ENCODE measurements at places on chromosomes 1 and 21.

GRCh38 chr1:17588048-17588871 is 48.8 kb downstream of the ARHGEF10L start:
- peak; percentile 30 for DNase-seq

DNA sequence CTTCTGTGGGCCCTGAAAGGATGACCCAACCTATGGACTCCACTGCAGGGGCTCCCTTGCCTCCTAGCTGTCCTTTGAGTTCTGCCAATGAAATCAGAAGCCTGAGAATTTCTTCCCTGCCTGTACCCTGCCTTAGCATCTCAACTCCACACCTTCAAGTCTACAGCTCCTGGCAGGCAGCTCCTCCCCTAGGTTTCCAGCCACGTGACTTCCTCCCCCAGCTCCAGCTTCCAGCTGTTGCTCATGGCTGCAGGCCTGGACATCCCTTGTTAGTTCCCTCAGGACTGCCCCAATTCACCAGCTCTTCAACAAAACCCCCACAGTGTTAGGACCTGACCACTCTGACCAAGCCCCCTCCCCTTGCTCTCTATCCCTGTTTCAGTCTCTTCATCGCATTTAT is 2.4 kb downstream of the RCAN1 start:
- no peak for DNase-seq

- no peak for DNase-seq
Measured at GRCh38 chr1:244280201-244280600, 171.5 kb downstream of the ADSS2 start.

- no peak for DNase-seq
Measured at GRCh38 chr21:23861911-23862504, 1745.3 kb downstream of the MRPL39 start.

- DNase-seq: no peak
Measured at GRCh38 chr1:27548858-27549719, 54.9 kb downstream of the AHDC1 start.

GRCh38 chr1:39509360-39510009 is 18.0 kb downstream of the BMP8A start:
- no peak for DNase-seq

- no peak for DNase-seq
Measured at GRCh38 chr1:88726697-88727096, 42.6 kb downstream of the PKN2 start.

DNA sequence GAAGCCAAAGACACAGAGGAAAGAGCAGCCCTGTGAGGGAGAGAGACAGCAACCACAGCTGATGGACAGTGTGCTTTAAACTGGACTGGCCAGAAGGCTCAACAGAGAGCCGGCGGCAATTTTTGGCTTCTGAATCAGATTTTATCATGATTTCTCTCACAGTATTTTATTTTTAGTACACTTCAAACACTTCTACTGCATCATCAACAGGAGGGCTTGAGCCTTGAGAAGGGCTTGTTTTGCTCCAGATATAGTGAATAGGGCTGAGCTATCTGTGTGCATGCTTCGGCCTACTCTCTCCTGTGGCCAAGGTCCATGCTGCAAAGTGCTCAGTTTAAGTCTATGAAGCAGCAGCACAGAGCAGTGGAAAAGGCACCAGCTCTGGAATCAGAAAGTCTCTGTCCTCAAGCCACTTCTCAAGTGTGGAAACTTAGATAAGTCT is 33.3 kb downstream of the ADCY10 start:
- no peak for DNase-seq

GRCh38 chr1:198500096-198500495 is 40.4 kb downstream of the ATP6V1G3 start:
- no peak for DNase-seq

DNA sequence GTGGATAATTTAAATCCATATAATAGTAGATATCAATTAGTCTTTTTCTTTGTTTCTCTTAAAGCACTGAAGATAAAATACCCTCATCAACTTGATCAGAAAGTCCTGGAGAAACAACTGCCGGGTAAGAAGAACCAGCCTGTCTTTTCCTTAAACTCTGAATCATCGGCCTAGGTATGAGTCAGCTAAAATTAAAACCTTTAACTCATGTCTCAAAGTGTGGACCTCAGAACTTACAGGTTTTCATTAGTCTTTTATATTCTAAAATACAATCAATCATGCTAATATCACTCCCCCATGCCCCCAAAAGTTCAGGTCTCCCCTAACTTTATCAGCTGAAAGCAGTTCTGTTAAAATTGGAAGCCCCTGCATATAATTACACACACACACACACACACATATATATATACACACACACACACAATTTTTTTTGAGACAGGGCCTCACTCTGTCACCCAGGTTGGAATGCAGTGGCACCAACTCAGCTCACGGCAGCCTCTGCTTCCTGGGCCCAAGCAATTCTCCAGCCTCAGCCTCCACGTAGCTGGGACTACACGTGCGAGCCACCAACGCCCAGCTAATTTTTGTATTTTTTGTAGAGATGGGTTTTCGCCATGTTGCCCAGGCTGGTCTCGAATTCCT is 61.3 kb downstream of the B3GALNT2 start:
- peak; percentile 45 for DNase-seq

DNA sequence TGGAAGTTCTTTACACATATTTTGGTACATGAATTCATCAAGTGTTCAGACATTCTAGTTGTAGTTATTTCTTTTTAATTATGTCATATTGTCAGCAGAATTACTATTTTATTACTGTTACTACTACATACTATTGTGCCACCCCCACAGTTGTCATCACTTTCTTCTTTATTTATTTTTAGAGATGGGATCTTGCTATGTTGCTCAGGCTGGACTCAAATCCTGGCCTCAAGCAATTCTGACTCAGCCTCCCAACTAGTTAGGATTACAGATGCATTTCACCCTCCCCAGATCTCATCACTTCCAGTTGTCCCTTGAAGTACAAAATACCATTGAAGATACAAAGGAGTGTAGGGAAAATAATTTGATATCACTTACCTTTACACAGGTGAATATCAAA is 258.0 kb downstream of the KCTD3 start:
- no peak for DNase-seq

DNA sequence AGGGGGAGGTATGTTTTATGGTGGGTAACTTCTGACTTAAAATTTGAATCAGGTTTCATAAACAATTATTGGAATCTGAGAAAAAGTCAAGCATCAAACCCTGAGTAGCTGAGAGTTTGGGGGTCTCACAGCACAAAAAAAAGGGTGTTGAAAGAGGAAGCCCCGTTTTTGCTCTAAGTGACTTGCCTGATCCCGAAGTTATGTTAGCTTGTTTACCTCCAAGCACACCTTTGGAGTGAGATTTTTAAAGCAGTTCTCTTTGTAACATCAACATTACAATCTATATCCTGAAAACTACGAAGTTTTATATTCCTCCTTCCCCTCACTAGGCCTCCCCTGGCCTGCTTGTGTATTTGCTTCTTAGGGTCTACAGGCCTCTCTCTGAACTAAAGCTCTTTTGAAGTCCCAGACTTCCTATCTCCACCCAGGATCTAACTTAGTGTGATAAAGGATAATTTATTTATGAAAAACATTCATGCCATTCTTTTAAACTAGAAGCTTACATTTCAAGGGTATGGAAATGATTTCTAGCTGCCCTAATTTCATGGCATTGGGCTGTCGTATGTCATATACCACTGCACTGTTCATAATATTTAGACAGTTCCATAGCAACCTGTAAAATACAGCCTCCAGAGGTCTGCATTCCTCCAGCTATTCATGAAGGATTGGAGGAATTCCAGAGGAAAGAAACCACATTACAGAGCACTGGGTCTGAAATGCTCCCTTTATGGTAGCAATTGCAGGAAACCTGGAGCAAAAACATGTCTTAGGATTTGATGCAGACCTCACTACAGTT is 36.1 kb upstream of the RGS1 start:
- DNase-seq: peak; percentile 98

GRCh38 chr1:904310-904950 is 19.3 kb upstream of the SAMD11 start:
- peak; percentile 35 for DNase-seq

DNA sequence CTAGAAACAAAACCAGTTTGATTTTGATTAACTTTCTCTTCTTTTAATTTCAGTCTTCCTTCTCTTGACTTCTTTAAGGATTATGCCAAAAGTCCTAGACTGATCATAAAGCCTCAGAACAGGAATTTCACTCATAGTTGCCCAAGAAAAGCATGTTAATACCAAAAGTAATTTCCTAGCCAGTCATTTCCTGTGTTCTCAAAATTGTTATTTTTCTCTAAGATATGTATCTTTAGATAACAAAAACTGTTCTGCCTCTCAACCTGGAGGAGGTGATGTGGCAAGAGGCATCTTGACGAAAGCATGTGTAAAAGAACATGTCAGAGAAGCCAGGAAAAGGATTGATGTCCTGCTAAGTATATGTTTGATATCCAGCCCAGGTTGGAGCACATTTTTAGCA is 78.0 kb upstream of the IPO9 start:
- no peak for DNase-seq

DNA sequence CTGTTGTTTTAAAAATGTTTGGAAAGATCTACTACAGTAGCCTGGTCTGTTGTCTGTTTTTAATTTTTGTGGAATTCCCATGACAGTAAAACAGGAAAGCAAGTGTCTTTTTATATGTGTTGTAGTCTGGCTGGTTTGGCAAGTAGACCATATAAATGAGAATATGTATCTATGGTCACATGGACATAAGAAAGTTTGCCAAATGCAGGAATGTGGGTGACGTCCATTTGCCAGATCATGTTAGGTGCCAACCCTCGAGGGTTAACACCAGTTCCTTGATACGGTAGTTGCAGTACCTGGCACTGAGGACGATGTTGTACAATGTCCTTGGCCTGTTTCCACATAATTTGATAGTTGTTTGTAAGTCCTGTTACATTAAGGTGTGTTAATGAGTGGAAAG is 6.2 kb downstream of the DAP3 start:
- no peak for DNase-seq

DNA sequence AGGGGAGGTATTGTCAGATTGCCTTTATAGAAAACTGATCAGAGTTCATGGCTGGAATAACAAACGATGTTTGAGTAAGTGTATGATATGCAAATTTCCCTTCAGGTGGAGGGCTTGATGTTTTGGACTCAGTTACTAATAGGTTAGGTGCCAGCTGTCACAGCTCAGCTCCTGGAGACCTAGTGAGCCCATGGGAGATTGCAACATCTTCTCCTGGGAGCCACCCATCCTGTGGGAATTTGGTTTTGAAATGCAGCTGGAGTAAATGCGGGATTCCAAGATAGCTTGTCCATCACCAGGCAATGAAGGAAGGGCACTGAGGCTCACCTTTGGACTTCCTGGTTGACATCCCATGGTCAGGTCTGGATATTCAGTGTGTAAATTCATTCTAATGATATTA is 211.4 kb upstream of the NRIP1 start:
- no peak for DNase-seq

- no peak for DNase-seq
Measured at GRCh38 chr1:150567717-150568593, 11.5 kb downstream of the MCL1 start.

DNA sequence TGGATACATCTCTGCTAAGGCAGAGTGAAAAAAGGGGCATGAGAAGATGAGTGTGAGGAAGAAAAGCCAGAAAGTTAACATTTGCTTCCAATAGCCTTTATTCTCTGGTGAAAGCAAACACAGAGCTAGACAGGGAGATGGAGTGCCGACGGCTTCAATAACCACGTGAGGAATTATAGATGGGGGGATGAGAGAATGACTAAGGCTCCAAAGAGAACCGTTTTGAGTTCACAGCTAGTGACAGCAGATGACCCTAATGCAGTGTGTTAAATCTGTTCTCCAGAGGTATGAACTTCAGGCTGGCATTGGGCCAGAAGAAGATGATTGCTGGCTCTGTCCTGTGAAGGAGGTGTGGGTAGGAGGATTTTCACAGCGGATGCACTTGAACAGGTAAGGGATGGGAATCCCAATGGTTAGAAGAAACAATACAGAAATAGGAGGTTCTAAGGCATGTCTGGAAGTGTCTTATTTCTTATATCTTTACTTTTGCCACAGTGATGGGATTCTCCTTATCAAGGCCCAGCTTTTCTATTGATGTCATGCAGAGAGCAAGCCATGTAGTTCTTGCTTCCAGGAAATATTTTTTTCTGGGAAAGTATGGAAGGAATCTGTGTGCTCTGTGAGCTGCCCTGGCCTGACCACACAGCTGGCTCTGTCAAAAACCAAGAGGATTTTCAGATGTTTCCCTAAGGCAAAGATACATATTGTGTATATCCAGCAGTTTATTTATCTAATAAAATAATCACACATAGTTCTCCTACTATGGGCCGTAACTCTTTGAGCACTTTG is 573.8 kb downstream of the LTN1 start:
- no peak for DNase-seq

- no peak for DNase-seq
Measured at GRCh38 chr21:22649246-22649645, 1651.0 kb downstream of the NCAM2 start.

- DNase-seq: no peak
Measured at GRCh38 chr1:23816906-23817305, 8.3 kb downstream of the HMGCL start.

- DNase-seq: no peak
Measured at GRCh38 chr21:38790961-38791360, 14.8 kb upstream of the ETS2 start.

DNA sequence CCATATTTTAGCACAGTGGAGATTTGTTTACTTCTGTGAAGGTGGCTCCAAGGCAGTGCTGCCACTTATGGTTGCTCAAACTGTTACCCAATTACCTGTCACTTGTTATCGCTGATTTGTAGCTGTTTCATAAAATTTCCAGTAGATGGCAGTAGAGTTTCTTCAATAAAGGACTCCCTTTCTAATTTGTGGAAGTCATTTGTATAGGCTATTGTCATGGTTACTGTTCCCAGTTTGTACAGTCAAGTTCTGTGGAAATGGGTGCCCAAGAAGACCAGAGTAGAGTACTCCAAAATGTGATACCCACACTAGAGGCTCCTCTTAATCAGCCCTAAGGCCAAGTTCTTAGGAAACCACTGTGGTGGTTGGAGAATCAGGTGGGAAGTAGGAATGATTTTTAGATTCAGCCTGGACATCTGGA is 186.1 kb downstream of the CLEC20A start:
- DNase-seq: peak; percentile 83

DNA sequence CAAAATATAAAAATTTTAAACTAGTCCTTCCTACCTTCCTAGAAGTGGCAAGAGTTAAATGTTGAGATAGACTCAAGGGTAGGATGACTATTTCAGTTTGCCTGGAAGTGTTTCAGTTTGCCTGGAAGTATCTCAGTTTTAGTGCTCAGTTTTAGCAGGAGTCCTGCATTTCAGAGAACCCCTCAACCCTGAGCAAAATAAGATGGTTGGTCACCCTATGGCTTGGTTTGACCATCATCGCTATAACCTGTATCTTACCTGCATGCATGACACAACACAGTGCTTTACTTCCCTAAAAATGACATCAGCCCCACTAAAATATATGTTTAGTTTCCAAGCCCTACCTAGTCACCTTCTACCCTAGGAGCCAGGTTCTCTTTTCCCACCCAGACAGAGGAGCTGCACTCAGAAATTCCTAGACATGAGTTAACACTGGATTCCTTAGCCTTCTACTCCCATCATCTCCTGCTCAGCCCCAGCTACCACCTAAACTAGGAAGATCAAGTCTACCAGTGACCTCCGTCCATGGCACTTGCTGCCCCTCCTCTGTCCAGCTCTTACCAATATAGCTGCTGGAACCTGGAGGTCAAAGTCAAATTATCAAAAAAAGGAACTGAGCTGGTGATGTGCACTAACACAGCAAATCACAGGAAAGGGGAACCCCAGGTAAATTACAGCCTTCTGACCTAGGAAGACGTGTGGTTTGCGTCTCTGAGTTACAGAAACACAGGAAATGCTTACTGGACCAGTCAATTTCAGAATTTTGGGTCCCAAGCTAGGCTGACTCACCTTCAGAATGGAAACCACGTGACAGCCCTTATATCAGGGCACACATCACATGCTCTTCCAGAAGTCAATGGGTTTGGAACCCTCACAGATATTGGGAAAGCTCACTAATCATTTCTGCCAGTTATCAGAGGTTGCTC is 2.2 kb upstream of the G0S2 start:
- no peak for DNase-seq

GRCh38 chr1:100249537-100250257 is at the start of gene DBT:
DBT (minus strand) TSS chr1:100249834; CDS start chr1:100249820, 14 bp downstream.
- peak; percentile 93 for DNase-seq

Measured in COLO829 (cell line).